Stimulated activated CD8-positive, alpha-beta memory T cell treated with anti-CD3 and anti-CD28 coated beads, Interleukin-4, amount 100 ng/mL, for 1 hour (primary cell): ENCODE measurements at places on chromosomes 1 and 21.

DNA sequence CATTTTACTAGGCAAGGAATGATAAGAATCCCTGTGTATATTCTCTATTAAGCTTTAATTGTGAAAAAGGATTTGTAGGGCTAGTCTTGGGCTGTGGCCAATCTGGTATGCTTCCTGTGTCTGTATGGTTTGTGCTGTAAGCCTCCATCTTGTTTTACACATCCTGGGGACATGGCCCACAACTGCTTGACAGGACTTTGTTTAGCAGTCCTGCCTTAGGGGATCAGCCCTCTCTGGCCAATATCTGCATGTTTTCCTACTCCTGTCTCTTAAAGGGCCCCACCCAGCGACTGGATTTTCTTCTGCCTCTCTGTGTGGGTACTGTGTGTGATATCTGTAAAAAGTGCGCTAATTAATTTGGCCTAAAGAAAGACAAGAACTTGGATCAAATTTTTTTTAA lies 813.2 kb downstream of the PLA2G4A start:
- no peak for DNase-seq

GRCh38 chr21:32584472-32584871 lies 851 bp downstream of the TCP10L start:
- DNase-seq, result no peak

DNA sequence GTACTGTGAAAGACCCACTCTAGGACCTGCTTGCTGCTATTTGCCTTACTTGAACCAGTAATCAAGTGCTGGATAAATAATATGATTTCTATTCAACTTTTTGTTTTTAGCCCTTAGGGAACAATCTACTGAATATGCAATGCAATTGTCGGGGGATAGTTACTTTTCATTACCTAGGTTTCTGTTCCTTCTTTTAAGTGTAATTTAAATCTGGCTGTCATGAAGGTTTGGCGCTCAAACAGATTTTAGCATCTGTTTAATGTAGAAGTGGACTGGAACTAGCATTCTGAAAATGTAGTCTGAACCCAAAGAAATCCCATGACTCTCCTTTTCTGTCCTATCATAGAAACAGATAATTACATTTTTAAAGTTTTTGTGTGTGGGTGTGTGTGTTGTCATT lies 4.8 kb downstream of the MGST3 start:
- no peak for DNase-seq

- no peak for DNase-seq
Observed at GRCh38 chr1:40317394-40318074, 448 bp upstream of the COL9A2 start.

DNA sequence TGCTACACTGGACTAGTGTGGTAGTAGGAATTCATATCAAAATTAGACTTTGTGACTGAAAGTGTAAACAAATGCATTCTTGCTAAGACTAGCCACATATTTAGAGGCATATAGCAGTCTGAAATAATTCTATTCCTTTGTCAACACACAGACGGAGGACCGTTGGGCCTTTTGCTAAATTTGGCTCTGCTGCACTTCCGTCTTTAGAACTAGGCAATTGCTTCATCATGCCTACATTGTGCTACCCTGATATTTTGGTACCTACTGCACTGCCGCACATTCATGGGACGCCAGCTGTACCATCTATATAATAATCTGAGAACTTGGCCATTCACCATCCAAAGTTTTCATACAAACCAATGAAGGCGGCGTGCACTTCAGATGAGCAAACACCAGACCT lies 346.8 kb downstream of the KIF26B start:
- no peak for DNase-seq

DNA sequence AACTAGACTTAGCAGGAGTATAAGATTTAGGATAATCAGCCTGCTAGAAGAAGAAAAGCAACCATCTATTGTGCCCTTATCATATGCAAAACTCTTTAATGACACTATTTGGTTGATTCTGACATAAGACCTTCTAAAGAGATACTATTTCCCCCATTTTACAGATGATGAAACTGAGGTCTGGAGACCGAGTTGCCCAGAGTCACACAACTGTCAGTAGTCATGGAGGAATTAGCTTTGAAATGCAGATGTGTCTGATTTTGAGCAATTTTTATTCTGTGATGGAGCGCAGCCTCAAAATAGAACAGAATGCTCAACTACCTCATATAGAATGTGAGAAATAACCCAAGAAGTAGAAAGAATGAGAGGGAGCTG lies 69.0 kb downstream of the CD58 start:
- no peak for DNase-seq

- DNase-seq, result no peak
Observed at GRCh38 chr1:97571760-97572159, 349.1 kb downstream of the DPYD start.

DNA sequence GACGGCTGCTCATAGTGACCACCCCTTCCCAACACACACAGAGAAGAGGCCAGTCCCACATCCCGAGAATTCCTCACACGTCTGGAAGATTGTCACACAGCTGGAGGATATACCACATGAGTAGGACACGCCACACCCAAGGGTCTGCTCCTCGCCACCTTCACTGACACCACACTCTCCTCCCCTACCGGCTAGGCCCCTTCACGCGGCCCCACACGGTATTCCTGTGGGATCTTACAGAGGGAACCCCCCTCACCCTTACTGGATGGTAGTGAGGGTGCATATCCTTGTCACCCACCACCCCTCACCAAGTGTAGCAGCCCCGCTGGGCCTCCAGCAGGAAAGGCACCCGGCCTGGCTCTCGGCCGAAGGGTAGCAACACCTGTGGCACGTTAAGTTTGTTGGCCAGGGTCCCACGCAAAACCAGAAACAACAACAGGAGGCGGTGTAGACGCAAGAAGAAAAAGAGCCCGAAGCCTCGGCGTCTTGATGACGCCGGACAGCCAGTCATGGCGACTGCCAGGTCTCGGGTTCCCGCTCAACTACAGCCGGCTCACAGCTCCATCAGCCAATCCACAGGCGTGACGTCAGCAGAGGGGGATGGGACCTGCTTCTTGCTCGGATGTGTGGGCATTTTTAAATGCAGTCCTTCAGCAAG lies at the start of gene NUP210L:
NUP210L (minus strand) TSS at position 540 of the 658 bp plus-strand sequence.
- no peak for DNase-seq

DNA sequence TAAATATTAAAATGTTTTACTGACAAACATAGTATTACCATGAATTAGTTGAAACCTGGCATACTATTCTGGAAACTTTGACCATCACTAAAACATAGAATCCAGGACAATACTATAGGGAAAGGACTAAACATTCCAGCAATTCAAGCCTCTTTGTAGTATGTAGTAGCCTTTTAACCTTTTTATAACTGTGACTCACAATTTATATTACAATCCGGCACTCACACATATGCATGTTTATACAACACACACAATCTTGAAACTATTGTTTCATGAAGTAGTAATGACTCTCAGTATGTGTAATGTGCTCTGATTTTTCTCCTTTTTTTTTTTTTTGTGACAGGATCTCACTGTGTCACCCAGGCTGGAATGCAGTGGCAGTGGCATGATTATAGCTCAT lies 64.3 kb downstream of the ANKRD13C start:
- DNase-seq, result no peak

GRCh38 chr1:22120469-22120790 lies 22.5 kb downstream of the WNT4 start:
- no peak for DNase-seq

DNA sequence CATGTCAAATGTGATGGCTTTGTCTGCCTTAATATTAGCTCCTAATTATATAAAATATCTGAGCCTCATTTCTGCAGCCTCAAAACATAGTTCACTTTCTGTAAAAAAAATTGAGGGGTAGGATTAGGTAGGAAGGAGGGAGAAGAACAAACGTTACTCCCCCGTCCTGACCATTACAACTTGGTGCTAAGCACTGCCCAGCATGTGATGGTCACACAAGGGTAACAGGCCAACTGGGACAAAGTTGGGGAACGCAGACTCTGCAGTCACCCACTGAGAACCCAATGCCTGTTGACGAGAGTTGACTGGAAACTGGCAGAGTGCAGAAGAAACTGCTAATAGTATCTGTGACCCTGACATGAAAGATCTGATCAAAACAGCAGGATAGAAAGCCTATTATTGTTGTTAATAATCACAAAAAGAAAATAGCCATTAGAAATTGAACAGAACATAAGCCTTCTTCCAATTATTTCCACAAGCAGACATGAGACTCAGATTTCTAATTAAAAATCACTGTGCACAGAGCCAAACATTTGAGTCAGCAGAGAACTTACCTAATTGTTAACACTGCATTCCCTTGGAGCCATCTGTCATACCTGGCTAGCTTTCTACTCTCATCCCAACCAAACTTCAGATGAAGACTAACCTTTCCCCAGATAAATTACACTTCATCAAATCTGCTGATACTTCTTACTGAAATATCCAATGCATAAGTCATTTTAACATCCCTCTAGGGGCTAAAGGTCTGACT lies 5.5 kb downstream of the SORT1 start:
- DNase-seq, result no peak

DNA sequence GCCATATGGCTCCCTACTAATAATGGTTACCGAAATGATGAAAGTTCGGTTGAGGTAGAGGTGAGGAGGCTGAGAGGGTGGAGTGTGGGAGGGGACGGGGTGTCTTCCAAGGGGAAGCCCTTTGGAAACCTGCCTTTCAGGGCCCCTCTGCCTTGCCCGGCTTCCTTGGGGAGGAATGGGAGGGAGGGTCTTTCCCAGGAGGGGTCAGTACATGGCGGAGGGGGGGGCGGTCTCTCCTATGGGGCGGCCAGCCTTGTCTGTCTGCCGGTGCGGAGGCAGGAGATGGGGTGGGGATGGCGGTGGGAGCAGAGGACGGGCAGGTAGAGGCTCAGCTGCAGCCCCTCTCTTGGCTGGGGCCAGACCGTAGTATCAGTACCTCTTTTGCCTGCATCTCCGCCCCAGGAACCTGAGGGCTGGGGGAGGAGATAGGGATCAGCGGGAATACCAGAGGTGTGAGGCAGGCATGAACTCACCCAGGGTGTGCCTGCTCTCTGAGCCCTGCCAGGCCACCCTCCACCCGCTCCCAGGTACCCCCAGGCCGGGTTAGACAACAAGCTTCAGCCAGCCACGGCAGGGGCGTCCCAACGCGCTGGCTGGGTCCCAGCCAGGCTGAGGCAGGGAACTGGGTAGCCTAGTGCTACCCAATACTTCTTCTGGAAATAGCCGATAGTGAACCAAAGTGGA lies 79.4 kb upstream of the POU3F1 start:
- no peak for DNase-seq

GRCh38 chr1:42970143-42970542 lies 11.5 kb upstream of the SLC2A1 start:
- no peak for DNase-seq

GRCh38 chr1:43644558-43644957 lies 5.4 kb upstream of the KDM4A start:
- DNase-seq, result no peak

DNA sequence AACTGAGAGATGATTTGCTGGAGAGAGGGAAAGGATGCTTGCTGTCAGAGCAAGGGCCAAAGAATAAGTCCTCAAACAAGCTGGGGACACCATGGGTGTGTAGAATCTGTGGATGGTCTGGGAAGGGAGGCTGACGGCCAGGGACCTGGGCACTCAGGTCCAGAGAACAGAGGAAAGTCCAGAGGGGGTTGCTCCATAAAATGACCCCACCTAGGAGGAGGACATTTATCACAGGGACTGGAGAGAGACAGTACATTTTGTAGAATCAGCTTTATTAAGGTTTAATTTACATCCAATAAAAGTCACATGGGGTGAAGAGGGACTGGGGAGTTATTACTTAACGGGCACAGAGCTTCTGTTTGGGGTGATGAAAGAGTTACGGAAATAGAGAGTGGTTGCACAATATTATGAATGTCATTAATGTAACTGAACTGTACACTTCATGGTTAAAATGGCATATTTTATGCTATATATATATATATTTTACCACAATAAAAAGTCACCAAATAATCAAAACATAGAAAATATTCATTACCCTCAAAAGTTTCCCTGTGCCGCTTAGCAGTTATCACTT lies 73.0 kb upstream of the ABCD3 start:
- no peak for DNase-seq

GRCh38 chr21:45383111-45383614 lies 21.8 kb upstream of the COL18A1 start:
- DNase-seq, result no peak

DNA sequence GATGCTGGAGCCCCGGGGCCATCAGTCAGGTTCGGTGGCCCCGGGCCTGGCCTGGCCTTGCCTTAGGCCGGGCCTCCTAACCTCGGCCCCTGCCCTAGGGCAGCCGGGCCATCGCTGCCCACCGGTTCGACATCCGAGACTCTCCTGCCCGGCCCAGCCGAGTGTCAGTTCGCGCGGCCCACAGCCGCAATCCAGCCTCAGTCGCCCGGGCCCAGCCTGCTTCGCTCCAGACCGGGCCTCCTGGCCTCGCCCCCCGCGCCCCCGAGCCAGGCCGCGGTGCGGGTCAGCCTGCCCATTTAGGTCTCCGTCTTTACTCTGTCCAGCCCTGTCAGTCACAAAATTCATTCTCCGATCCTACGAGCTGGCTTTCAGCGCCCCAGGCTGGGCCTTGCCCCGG lies 777 bp downstream of the LRRC41 start:
- no peak for DNase-seq

DNA sequence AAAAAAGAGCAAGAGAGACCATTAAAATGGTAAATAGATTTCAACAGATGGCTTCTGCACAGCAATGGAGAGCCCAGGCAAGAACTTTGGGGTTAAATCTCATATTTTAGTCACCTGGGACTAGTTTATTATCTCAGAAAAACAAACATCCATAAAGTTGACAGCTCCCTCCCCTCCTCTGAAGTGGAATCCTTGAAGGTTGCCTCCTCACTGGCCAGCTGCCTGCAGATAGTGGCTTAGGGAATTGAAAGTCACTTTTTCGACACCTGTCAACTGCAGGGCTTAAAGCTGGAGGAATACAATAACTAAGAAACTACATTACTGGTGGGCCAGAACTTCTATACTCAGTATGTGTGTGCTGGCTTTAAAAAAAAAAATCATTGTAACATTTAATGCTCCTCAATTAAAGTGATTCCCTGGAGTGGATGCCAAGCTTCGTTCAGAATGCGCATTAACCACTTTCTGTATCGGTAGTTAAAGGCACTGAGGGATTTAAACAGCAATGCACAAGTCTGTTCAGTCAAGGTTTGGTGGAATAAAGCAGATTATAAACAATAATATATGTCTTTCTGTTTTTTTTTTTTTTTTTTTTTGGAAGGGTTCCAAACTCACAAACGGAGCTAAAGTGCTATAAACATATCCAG lies 52.5 kb downstream of the LHX4 start:
- DNase-seq, result no peak

DNA sequence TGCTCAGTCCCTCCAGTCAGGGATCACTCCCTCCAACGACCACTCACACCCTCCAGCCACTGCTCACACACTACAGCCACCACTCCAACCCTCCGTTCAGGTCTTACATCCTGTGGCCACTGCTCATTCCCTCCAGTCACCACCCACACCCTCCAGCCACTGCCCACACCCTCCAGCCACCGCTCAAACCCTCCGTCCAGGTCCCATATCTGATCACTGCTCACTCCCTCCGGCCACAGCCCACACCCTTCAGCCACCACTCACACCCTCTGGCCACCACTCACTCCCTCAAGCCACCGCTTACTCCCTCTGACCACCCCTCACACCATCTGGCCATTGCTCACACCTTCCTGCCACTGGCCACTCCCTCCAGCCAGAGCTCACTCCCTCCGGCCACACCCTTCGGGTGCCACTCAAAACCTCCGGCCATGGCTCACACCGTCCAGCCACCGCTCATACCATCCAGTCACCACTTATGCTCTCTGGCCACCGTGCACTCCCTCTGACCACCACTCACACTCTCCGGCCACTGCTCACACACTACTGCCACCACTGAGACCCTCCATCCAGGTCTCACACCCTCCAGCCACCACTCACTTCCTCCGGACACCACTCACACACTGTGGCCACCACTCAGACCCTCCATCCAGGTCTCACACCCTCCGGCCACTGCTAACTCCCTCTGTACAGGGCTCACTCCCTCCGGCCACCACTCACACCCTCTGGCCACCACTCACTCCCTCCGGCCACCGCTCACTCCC lies 4.7 kb upstream of the TFF1 start:
- DNase-seq, result no peak
